ENCODE measurements at places on chromosomes 16 and 17.

DNA sequence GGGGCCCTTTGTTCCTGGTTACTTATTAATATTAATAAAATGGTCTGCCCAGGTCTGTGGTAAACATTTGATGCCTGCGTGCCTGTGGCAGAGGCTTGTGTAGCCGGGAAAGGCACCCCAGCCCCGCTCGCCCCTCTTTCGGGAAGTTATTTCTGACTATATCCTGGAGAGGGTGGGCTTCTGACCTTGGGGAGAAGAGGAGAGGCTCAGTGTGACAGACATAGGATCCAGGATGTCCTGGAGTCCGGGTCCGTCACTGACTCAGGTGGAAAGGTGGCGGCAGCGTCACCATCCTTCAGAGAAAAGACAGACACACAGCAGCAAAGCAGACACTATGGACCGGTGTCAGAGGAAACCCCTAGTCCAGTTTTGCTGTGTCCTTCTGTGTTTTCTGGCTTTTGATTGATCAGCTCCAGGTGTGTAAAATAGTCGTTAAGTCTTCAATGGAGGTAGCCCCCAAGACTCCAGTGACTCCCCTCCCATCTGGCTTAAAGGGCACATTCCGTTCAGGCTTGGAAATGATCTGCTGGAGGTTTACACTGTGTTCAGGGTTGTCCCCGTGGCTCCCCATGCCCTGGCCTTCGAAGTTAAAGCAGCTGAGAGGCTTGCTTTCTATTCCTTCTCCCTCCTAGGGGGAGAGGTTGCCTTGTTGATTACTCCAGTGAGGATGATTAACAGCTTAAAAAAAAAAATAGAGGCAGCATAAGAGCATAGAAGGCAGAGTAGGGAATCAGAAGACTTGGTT lies 81.6 kb downstream of the CCDC182 start:
- DNase-seq = no peak

DNA sequence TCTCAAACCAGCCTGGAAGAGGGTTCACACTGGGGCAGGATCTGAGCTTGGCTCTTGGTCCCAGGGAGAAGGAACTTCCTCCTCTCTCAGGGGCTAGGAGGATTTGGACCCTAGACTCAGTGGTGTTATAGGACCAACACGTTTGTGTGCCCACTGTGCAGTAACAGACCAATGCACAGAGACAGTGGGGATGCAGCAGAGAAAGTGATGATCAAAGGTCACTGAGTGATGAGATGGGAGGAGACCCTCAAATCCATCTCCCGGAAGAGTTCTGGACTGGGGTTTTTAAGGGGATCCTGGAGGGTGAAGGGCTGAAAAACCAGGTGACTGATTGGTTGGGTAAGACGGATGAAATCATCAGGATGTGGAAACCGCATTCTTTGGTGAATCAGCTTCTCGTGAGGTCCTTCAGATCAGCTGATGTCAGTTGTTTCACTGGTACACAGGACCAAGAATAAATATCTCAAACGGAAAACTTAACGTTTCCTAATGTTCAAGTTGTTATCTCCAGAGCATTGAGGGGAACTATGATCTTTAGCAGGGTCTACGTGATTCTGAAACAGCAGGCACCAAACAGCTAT lies 3.3 kb upstream of the VAC14 start:
- no peak for DNase-seq

DNA sequence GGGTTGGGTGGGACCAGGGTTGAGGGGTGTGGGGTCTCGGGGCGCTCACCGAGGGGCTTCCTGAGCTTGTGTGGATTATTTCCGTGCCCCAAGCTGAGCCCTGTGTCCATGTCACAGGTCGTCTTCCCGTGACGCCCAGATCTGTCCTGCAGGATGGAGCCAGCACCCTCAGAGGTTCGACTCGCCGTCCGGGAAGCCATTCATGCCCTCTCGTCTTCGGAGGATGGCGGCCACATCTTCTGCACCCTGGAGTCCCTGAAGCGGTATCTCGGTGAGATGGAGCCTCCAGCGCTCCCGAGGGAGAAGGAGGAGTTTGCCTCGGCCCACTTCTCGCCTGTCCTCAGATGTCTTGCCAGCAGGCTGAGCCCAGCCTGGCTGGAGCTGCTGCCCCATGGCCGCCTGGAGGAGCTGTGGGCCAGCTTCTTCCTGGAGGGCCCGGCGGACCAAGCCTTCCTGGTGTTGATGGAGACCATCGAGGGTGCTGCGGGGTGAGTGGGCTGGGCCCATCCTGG lies 1.0 kb downstream of the TELO2 start:
- no peak for DNase-seq

DNA sequence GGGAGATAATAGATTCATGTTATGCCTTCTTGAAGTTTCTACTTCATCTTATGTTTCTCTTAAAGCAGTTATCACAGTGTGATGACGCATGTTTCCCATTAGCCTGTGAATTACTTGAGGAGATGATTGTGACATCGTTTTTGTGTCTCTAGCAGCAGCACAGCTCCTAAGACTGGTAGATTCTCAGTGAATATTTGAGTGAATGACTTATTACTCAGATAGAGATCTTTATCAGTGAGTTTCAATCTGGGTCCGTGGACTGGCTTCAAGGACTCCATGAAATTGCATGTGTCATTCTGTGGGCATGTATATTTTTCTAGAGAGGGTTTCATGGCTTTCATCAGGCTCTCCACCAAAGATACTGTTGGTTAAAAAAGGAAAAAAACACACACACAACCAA lies 29.9 kb downstream of the YPEL2 start:
- no peak for DNase-seq

DNA sequence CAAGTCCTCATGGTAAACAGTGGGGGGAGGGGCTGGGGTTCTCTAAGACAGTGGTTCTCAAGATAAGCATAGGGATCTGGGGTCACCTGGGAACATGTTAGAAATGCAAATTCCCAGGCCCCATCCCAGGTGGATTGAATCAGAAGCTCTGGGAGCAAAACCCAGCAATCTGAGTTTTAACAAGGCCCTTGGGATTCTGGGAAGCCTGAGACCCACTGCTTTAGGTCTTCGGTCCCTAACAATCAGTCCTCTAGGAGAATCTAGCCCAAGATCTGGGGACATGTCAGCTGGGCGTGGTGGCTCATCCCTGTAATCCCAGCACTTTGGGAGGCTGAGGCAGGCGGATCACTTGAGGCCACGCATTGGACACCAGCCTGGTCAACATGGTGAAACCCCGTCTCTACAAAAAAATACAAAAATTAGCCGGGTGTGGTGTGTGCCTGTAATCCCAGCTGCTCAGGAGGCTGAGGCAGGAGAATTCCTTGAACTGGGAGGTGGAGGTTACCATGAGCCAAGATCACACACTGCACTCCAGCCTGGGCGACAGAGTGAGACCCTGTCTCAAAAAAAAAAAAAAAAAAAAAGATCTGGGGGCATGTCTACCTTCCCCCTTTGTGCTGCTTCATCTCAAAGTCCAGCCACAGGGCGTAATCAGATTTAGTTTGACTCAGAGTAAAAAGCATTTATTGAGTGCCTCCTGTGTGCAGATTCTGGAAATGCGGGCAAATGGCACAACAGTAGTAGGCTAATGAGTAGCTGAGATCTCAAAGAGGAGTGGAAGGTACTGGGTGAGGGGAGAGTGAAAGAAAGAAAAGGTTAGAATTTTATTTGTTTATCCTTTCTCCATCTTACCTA lies 8.8 kb upstream of the NR1D1 start:
- no peak for DNase-seq

GRCh38 chr17:81426393-81427172 lies 31.3 kb downstream of the BAHCC1 start:
- no peak for DNase-seq

DNA sequence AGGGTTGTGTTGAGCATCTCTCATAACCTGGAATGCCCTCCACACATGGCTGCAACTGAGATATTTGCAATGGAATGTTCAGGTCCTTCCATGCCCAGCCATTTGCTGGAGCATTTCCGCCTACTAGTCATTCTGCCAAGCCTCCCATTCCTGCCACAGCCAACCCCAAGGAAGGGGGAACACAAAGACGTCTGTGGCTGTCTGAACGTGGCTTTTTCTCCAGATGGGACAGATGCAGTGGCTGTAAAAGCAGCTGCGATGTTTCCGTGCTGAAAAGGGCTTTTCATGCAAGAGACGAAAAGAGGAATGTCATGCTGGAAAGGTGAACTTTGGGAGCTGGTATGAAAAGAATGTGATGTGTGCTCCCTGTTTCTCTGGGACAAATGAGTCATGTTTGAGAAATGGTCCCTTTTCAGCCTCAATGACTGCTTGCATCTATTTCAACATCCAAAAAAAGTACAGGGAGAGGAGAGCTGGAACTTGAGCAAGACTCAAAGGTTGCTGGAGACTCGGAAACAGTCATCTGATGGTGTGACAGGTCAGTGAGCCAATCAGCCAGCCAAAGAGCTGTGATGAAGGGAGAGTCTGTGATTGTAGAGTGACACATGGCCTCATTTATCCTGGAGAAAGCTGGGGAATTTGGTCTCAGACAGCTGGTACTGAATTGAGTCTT lies 208.9 kb downstream of the SHISA9 start:
- DNase-seq = no peak

GRCh38 chr17:1078831-1079561 lies 82.1 kb downstream of the TIMM22 start:
- no peak for DNase-seq

DNA sequence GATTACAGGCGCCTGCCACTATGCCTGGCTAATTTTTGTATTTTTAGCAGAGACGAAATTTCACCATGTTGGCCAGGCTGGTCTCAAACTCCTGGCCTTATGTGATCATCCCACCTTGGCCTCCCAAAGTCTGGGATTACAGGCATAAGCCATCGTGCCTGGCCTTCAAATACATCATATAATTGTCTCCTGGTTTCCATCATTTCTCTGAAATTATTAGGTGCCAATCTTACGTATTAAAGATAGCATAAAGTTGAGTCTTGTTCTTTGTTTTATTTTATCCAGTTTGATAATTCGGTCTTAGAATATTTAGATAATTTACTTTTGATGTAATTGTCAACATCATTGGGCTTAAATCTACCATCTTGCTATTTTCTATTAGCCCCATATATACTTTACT lies 32.8 kb upstream of the TMEM92 start:
- no peak for DNase-seq

GRCh38 chr16:72428681-72429376 lies 256.9 kb upstream of the PMFBP1 start:
- DNase-seq = no peak

DNA sequence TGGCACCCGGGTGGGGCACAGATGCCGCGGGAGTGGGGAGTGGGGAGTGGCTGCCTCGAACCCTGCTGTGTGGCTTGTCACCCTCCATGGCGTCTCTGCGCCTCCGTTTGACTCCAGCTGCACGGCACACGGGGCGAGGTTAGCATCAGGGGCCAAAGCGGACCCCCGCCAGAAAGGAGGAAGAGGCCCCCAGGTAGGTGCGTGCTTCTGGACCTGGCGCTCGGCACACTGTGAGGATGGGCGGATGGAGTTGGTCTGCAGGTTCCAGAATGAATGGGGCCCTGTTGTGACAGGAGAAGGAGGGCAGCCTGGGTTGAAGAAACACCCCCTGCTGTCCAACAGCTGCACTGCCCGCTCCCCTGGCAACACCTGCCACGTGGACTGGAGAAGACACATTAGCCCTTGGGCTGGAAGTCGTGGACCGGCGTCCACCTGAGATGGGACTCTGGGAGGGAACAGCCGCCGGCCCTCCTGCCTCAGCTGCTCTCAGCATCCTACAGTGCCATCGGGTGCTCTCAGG lies 9.4 kb upstream of the FASN start:
- DNase-seq = no peak

Measured in stimulated activated CD8-positive, alpha-beta memory T cell treated with anti-CD3 and anti-CD28 coated beads, Interleukin-2, amount 100 ng/mL, for 1 hour (primary cell).